ENCODE measurements at places on chromosomes 5 and 9.

DNA sequence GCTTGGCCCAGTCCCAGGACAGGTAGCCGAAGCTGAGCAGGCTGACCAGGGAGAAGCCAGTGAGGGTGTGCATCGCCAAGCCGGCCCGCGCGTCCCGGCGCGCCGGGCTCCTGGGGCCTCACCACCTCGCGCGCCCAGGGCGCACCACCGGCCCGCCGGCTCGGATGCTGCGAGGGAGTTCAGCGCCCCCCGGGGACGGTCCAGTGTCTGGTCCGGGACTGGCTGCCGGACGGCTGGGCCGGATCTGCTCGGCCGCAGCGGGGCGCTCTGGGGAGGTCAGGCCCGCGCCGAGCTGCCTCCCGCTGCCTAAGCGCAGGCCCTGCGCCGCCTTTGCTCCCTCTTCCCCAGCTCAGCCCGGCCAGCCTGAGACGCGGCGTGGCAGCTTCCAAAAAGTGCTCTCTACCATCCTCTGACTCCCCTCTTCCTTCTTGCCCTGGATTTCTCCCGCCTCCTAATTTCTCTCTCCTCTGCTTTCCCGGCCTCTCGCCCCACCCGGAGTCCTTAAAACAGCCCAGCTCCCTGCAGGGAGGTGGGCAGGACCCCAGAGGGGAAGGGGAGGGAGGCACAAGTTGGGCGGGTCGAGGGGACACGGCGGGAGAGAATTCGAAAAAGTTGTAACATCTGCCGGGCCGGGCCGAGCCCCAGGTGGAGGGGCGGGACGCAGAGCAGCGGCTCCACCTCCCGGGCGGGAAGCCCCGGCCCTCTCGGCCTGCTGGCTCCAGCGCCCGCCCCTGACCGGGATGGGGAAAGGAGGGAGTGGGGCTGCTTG lies at the start of gene ARSI:
Gene ARSI, minus strand, starts transcription at position 605 of the 769 bp plus-strand sequence. Its CDS starts 532 bp downstream, at position 73.
- no peak for DNase-seq

DNA sequence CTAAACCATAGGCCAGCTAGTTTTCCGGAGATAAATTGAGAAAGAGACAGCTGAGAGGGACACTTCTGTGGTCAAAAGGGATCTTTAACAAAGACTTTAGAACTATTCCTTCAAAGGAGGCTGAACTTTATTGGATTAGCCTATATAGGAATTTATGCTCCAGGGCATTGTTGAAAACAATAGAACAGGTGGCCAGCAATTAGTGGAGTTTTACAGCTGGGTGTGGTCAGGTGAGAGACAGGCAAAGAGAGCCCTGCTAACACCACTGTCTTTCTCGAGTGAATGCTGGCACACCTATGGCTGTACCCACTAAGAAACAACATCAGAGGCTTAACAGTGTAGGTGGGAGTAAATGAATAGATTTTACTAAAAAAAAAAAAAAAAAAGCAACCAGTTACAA lies 16.7 kb upstream of the TLR4 start:
- DNase-seq = no peak

GRCh38 chr9:69109152-69109551 lies 64.9 kb upstream of the TJP2 start:
- no peak for DNase-seq

DNA sequence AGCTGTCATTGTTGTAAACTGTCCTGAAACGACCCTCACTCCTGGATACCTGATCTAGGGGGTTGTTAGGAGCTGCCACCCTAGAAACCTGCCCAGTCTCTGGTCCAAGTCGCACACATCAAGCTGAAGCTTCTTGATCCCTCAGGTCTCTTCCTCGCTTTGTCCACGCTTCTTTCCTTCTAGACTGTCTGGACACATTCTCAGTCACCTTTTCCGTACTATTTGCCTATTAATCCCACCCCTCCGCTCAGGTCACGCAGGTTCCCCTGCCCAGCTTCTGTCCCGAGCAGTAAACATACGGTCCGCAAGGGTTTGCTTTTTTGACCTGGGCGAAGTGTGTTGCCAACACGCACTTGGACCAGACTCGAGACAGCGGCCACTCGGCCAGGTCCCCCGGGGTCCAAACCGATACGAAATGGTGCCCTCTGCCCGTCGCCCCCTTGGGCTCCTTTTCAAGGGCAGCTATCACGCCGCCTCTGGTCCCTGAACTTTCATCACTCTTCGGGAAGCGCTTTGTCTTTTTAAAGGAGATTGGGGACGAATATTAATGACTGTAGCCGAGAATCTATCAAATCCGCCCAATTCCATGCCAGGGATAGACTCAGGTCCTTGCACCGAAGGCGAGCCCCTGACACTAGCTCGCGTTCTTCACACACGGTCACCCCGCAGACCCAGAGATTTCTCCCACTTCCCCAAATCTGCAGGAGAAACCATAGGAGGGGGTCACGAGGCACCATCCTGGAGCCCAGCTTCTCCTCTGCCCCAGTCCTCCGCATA lies 814 bp downstream of the PLCXD3 start:
- DNase-seq = no peak

DNA sequence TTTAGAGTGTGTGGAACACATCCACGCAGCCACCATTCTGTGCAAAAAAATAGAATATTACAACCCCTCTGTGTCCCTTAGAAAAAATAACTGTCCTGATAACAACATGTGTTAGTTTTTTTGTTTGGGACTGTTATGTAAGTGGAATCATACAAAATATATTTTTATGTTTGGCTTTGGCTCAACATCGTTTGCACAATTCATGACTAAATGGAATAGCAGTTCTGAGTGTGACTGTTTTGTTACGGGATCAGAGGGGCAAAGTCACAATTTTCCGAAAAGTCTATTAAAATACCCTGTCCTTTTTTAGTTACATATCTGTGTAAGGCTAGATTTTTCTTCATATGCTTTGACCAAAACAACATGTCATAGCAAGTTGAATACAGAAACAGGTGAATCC lies 12.8 kb downstream of the MTREX start:
- DNase-seq = no peak

GRCh38 chr5:139633295-139634027 lies 14.7 kb upstream of the CXXC5 start:
- DNase-seq = peak; percentile 59

DNA sequence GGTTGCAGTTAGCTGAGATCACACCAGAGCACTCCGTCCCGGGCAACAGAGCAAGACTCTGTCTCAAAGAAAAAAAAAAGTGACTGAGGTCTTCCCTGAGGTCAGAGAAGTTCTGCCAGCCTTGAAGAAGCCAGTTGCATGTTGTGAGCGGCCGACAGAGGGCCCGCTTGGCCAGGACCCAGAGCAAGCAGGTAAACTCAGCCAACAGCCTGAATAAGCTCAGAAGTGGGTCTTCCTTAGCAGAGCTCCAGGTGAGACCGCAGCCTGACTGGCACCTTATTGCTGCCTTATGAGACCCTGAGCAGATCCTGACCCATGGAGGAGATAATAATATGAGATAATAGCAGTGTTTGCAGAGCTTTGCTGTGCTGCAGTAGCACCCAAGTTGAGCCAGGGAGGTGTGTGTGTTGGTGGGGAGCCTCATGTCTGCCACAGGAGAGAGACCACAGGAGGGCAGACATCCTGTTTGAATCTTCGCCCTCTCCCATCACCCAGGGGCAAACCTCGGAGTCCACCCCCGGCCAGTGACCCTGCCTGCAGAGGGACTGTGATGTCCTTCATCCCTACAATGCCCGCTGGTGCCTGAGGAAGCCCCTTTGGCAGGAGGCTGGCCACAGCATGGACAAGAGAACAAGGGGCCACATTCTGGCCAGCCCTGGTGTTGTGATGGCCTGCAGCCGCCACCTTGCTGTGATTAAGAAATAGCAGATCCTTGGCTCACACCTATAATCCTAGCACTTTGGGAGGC lies 10.8 kb upstream of the BARX1 start:
- no peak for DNase-seq

DNA sequence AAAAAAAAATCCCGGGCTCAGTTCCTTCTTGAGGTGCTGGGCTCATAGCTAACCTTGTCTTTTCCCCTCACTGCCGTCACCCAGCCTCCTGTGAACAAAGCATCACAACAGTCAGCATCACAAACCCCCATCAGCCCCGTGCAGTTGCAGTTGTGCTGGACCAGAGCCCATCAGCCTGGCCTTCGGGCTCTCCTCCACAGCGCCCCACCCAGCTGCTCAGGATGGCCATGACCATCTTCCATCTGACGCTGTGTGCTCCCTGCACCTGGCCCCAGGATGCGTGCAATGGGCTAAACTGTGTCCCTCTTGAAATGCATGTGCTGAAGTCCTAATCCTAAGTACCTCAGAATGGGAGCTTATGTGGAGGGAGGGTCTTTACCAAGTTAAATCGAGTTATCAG lies 48.1 kb downstream of the NSUN2 start:
- no peak for DNase-seq

DNA sequence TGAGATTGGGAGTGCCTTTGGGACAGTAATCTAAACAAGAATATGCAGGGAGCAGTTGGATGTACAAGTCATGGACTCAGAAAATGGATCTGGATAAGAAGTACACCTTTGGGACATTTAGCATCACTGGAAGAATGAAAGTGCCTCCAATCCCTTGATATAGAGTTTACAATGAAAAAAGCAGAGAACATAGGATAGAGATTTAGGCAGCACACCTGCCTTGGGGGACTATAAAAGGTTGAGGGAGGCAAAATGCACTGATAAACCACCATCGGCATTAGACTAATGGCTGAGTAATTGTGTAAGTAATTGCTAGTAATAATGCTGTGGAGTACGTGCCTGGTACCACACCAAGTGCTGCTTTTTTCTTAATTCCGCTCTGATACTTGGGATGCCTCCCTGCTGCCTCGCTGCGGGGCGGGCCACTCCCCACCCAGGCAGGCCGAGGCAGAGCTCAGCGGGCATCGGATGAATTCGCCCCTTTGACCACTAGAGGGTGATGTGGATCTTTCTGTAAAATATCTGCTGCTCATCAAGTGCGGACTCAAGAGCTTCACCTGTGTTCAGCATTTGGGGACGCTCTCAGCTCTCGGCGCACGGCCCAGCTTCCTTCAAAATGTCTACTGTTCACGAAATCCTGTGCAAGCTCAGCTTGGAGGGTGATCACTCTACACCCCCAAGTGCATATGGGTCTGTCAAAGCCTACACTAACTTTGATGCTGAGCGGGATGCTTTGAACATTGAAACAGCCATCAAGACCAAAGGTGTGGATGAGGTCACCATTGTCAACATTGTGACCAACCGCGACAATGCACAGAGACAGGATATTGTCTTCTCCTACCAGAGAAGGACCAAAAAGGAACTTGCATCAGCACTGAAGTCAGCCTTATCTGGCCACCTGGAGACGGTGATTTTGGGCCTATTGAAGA lies 99.9 kb downstream of the ANKRD18B start:
- DNase-seq = peak; percentile 75

DNA sequence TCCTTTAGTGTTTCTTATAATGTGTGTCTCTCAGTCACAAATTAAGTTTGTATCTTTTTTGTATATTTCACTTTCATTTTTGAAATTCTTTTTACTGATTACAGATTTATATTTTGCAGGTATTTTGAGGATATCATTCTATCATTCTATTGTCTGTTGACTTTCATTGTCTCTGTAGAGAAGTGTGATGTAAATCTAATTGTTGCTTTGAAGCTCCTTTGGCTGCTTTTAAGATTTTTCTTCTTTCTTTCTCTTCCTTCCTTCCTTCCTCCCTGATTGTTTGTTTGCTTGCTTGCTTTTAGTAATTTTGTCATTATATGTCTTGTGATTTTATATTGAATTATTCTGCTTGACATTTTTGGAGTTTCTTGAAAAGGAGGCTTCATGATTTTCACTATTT lies 75.3 kb upstream of the MAST4 start:
- DNase-seq = no peak

- peak; percentile 45 for DNase-seq
These were observed 6.3 kb downstream of the TESK1 start for GRCh38 chr9:35611230-35611797.

DNA sequence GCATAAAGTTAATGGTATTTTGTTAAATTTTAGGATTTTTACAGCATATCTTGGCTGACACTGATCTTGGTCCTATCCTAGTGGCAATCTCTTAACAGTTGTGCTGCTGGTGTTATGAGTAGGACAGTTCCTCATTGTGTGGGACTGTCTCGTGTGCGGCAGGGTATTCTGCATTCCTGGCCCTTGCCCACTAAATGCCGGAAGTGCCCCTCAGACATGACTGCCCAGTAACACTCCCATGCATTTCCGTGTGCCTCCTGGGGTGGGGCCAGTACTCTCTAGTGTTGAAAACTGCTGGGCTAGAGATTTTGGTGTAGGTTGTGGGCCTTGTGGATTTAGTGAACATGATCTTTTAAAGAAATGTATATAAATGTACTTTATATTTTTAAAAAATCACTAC lies 227.1 kb upstream of the DMRT1 start:
- DNase-seq = no peak

DNA sequence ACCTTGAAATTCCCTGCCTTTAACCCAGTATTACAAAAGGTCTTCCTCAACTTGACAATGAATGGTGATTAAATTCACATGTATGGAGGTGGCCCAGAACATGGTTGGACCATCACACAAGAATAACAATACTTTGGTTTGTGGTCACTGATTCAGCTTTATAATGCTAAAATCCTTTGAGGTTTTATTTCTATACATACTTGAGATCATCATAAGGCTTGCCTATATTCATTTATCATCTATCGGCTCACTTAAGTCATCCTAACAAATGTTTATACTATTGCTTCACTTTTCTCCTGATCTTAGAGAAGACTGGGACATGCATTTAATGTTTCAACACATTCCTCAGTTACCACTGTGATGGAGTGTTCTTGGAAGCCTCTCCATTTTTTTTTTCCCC lies 191.3 kb downstream of the DMAC1 start:
- DNase-seq = no peak

- DNase-seq = no peak
These were observed 42.3 kb downstream of the LHFPL2 start for GRCh38 chr5:78606241-78606640.

DNA sequence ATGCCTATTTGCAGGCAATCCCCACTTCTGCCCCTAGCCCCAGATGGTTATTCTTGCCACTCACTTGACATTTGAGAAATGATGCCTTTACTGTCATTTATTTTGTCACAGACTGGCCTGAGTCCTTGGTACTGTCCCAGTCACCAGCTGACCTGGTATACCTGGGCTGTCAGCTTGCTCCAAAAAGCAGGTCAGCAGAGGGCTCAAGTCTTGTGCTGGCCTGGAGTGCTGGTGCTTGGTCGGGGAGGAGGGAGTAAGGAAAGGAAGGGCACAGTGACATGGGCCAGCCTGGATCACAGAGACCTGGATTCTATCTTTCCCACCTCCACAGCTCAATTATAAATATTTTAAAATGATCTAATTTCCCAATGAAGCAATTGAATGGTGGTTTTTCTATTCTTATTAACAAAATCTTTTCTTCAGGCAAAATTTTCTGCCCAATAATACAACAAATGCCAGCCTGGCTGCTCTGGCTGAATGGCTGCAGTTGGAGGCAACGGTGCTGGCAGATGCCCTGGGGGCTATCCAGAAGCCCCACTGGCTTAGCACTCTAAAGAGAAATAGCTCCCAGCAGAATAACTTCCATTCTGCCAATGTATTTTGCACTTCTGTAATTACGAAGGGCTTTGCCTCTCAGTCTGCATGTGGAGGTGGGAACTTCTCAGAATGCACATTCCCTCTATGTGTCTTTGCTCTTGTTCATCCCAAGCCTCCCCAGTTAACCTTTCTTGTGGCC lies 160.6 kb downstream of the GADD45G start:
- DNase-seq = no peak
